ENCODE measurements at places on chromosomes 6 and 20.
A peak's percentile ranks its signal among the peaks of the same experiment; 100 is the strongest.

DNA sequence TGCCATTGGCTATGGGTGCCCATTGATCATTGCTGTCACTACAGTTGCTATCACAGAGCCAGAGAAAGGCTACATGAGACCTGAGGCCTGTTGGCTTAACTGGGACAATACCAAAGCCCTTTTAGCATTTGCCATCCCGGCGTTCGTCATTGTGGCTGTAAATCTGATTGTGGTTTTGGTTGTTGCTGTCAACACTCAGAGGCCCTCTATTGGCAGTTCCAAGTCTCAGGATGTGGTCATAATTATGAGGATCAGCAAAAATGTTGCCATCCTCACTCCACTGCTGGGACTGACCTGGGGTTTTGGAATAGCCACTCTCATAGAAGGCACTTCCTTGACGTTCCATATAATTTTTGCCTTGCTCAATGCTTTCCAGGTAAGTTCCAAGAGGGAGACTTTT is 16.4 kb downstream of the ADGRF4 start:
- no peak for DNase-seq

DNA sequence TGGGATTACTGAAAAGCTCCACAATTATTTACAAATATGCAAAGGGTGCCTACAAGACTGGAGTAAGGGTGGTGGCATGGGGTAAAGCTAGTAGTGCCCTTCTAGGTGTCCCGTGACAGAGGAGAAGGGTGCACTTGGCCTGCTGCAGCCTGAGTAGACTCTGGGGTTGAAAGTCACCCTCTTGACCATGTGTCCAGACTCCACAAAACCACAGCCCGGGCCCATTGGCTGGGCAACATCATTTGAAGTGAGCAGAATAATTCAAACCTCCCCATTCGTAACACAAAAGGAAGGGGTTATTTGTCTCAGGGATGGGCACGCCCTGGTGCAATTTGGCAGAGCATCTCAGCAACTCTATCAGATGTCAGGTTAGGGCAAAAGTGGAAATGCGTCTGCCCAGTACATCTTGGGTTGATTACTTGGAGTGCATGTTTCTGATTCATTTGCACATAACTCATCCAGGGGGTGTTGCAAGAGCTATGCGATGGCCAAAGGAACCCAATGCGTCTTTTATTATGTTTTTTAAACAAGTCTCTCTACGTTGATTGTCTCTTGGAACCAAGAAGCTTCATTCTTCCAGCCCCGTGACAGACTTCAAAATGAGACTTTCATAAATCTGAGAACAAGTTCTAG is 56.7 kb downstream of the ISM1 start:
- no peak for DNase-seq

GRCh38 chr6:52186075-52186474 is at the start of gene IL17A:
Gene IL17A, plus strand, starts transcription at chr6:52186375. Its CDS starts 57 bp downstream, at chr6:52186432.
- DNase-seq, result no peak

GRCh38 chr6:170174771-170175643 is 115.9 kb downstream of the DLL1 start:
- no peak for DNase-seq

- DNase-seq, result no peak
These were observed 68.6 kb downstream of the HDDC2 start for GRCh38 chr6:125233202-125233601.

DNA sequence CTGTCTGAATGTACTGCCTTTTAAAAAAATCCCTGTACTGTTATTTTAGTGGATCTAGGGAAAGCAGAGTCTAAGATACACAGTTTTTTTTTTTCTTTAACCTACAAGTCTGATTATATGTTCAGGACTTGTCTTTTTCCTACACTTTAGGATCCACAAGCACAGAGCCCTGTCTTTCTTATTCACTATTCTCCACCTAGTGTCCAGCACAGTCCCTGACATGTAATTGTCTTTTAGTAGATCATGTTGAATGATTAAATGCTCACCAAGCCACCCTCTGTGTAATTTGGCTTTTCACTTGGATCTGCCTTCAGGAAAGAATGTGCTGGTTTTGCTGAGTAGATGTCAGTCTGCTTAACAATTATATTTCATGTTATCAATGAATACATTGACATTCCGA is 35.8 kb upstream of the YWHAB start:
- no peak for DNase-seq

DNA sequence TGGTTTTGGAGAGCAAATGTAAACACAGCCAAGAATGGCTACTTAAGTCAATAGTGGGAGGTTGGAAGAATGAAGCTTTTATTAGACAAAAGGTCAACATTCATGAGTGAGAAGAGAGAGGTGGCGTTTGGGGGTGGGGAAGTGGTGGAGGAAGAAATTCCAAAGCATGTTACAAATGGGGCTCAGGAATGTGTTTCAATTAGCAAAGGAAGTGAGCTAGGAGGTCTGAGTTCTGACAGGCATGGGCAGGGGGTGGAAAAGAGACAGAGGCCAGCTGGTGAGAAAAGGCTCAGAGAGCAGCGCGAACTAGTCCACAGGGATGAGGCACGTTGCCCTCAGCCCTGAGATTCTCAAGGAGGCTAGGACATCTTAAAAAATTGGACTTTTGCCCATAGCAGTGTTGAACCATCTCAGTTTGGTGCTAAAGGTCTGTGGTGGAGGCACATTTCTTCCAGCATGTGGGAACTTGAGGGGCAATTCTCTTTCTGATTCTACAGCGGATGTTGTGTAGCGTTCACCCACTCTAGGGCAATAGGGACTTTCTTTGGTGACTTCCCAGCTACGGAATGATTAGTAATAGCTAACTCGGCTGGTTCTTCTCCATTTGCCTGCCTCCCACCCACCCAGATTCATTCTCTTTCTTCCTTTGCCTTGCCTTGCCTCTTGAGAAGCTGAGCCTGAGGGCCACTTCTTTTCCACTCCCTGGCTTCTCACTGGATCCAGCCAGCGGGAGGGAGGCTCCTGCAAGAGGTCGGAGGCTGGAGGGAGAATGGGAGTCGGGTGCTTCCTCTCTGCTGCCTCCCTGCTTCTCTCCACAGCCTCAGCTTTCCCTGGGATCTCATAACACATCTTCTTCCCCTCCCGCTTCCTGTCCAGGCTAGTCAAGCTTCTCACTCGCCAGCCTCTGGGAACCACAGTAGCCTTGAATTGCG is 45.1 kb upstream of the NEDD9 start:
- DNase-seq, result peak; percentile 95

DNA sequence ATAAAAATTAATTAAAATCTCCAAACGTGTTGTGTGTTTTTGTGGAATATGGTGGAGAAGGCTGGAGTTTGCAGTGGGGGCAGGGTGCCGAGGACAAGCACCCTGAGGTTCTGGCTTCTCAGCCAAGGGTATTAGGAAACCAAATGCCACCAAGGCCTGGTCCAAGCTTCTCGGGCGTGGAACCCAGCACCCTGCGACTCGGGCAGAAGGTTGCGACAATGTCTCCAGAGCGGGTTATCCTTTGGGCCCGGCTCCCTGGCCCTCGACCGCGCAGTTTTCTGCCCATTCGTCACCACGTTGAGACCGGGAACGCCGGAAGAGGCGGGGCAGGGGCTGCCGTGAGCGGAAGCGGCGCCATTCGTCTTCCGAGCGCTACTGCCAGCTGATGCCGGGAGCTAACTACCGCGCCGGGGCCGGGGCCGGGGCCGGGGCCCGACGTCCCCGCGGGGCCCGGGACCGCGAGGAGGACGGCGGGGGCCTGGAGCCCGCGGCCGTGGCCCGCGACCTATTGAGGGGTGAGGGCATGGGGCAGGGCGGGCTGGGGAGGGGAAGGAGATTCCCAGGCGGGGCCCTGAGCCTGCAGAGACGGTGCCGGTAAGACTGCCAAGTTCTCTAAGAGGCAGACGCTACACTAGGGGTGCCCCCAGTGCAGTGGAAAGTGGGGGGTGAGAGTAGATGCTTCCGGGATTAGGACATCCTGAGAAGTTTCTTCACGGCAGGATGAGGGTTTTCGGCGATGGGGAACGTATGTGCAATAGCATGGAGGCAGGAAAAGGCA is at the start of gene RRP36:
Gene RRP36, plus strand, starts transcription at position 354 of the 778 bp plus-strand sequence. Its CDS starts 32 bp downstream, at position 386.
- DNase-seq, result peak; percentile 29

- DNase-seq, result no peak
These were observed 130.3 kb upstream of the BMP2 start for GRCh38 chr20:6637160-6637579.

Data from renal cortical epithelial cell (primary cell).